ENCODE measurements at places on chromosomes 5 and 9.

DNA sequence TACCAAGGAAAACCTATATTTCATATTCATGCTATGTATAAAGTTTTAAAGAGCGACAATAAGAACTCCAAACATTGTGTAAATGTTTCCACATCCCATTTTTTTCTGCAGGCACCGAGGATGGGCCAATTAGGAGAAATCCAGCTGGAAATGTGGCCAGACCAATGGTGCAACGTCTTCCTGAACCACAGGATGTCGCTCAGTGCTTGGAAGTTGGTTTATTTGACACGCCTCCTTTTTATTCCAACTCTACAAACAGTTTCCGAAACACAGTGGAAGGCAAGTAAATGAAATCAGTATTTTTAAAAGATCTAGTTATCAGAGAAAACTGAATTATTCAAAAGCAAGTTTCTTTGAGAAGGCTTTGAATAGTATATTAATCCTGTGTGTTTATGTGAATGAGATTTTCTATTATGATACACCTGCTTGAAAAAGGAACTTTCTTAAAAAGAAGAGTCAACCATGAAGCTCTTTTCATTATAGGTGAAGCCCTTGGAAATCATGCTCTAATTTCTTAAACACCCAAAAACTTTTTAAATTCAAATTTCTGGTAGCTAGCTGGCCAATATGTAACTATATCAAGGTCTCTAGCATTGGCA is 9.1 kb downstream of the TYRP1 start:
- no peak for DNase-seq

DNA sequence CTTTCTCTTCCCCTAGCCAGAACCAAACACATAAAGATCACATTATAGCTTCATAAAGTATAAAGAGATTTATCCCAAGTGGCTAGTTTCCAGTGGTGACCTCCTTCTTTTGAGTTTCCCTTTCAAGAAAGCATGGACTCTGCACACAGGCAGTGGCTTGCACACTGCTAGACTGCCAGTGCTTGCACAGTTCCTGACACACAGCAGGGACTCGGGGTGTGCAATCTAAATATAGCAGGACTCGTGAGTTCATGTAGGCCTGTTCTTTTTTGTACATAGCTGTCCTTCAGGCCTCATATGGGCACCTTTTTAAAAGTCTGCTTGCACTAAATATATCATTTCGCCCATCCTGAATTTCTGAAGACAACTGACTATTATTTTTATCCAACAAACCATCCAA is 308.6 kb downstream of the FBXL7 start:
- no peak for DNase-seq

DNA sequence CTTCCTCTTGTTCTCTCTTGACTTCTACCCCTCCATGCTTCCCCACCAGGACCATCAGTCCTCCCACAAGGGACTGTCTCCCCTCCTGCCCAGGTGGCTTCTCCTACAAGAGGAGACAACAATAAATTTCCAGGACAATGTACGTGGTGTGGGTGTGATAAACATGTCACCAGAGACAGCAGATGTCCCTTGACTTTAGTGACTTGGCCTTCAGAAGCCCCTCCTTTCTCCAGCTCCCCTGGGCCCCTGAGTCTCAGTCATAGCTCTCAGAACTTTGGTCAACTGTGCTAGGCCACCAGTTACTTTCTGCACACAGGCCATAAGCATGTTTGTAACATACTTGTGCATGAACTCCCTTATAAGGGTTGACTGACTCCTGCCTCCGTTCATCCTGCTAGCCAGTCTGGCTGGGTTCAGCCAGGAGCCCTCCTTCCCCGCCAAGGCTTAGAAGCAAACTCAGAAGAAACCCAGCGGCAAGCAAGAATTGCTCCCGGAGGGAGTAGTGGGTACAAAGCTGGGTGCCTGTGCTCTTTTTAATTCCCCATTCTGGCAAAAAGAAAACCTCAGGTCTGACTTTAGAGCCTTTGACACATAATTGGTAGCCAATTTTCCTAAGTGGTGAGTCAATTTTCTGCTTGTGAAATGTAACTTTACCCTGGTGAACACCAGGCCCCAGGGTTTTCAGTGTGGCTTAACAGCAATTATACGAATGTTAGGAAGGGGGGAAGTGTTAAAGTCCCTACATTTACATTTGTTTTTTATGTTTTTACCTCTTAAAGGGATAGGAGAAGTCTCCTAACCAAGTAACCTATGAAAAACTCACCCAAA is 49.2 kb downstream of the EBF1 start:
- no peak for DNase-seq

DNA sequence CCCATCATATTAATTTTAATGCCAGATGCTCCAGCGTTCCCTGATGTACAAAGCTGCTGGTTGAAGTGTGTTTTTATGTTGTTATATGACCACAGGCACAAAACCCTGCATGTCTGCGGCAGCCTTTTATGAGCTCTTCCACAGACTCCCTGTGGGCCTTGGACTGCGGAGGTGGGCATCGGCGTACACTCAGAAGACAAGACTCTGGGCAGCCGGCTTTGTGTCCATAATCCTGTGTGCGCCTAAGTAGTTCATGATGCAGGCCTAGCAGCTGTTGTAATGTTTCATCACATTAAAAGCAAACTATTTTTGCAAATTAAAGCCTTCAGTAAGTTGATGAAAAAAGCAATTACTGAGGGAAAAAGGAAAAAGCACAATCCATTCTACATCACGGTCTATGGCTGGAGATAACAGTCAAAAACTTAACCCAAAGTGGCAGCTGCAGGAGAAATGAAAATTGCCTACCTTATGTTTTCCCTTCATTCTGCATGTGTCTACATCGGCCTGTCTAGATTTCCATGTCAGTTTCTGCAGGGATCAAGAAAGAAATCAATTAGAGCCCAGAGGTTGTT is 78.8 kb downstream of the SEMA6A start:
- no peak for DNase-seq

DNA sequence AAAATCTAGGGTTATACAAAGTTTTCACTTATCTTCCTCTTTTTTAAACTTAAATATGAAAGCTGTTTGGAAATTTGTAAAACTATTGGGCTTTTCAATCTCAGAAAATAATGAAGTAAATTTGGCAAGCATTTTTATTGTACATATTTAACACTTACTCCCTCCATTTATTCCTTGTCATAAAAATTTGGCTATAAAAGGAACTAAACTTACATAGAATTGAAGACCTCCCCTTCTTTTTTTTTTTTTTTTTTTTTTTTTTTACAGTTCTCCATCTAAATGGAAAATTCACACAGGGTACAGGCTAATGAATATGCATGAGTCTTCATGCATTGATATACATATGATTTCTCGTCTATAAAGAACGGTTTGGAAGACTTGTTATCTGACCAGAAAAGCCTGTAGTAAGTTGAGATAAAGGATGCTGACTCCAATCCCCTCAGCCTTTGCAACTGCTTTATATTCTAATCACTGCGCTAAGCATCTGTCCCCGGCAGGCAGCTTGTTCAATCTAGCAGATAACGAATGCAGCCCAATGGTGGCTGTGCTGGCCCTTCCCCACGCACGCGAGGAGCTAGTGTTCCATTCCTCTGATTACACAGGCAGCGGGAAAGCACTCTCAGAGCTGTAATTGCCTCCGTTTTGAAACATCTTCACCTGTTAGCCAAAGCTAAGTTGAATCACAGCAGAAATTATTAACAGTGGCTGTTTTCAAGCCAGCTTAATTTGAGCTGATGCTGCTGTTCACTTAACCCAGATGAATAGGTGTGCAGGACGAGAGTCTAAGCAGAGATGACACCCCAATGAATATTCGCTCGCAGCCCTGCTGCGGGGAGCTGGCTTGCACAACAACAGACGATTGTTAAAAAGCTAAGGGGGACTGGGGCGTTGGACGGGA is 453.8 kb upstream of the ZNF608 start:
- DNase-seq: no peak

- no peak for DNase-seq
Observed at GRCh38 chr9:36245906-36246305, 12.3 kb downstream of the GNE start.

GRCh38 chr5:153486771-153487170 is 3.7 kb upstream of the GRIA1 start:
- no peak for DNase-seq

GRCh38 chr9:68869022-68869421 is 144.9 kb downstream of the PRKACG start:
- DNase-seq: no peak

DNA sequence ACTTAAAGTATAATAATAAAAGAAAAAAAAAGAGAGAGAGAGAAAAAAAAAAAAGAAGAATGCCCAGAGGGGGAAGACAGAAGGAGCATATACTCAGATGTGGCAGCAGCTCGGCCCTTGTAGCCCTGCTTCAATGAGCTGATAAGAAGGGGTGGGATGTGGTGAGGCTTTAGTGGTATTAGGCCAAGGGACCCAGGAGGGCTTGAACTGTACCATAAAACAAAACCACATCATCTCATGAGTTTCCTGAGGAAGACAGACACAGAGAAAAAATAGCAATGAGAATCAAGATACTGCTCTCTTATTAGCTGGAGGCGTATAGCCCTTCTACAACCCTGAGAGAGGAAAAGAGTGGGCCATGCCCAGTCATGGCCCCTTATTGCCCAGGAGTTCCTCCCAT is 72.8 kb downstream of the SLC1A1 start:
- no peak for DNase-seq

DNA sequence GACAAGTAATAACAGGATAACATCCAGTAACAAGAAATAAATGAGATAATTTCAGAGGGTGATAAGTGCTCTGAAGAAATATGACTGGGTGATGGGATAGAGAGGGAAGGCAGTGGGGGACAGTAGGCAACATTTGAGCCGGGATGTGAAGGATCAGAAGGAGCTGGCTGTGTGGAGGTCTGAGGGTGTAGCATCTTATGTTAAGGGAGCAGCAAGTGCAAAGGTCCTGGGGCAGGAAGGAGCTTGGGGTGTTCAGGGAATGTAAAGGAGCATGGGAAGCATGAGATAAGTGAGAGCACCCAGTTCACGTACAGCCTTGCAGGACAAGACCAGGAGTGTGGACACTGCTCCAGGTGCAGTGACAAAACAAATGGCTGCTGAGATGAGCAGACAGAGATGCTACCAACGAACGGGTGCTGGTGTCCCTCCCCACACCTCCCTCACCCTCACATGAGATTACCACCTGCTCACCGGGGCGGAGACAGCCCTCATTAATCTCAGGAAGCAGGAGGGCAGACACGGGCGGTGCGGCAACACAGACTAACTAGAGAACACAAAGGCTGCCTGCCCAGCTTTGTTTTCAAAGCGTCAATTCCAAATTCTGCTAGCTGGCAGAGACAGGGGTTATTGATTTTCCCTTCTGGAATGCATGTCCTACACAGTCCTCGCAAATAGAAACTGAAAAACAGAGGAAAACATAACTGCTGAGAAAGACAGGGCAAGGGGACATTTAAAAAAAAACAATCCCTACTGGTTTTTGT is 298.1 kb upstream of the PANK3 start:
- no peak for DNase-seq

DNA sequence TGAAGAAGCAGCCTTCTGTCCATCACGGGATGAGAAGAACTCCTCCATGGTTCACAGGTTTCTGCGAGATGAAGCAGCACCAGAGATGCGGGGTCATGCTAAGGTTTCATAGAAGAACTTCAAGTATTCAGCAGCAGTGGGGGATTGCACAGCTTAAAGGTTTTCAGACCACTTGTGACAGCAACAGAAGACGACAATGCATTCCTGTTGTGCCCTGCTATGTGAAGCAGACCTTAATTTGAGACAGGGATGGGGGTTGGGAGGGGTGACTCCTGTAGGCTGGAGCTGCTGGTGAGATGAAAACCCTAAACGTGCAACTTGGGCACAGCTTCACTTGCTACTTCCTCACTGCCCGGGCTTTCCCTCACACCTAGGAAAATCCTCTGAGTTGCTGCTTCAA is 256.0 kb downstream of the SLIT3 start:
- DNase-seq: no peak

DNA sequence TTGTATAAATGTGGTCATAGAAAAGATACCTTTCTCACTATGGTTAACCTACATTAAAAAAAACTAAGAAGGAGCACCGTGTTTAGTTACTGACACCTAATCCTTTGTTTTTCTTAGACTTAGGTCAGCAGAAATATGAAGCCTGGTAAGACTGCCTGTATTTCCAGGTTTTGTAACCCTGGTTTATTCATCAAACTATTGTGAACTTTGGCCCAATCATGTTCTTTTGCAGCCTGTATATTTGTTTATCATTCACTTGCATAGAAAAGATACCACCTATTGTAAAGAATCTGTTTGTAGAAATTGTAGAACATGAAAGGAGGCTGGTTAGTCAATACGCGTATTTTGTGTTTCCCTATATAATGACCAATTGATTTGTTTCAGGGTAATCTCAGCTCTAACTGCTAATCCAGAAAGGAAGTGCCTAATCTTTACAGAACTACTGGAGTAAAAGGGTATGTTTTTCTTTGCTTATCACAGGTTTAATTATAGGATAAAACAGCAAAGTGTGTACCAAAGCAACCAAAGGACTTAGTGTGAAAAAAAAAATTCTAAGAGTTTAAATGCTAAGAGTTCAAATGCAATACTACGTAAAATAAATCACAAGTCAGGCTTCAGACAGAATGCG is 103.6 kb downstream of the LURAP1L start:
- no peak for DNase-seq

- DNase-seq: no peak
Observed at GRCh38 chr9:76534026-76534425, 75.0 kb downstream of the GCNT1 start.

- no peak for DNase-seq
Observed at GRCh38 chr5:96297290-96297689, 135.8 kb downstream of the PCSK1 start.

- DNase-seq: no peak
Observed at GRCh38 chr9:115597330-115597895, 479.5 kb upstream of the TNC start.

GRCh38 chr5:59917121-59917520 is 23.6 kb upstream of the PDE4D start:
- DNase-seq: no peak

DNA sequence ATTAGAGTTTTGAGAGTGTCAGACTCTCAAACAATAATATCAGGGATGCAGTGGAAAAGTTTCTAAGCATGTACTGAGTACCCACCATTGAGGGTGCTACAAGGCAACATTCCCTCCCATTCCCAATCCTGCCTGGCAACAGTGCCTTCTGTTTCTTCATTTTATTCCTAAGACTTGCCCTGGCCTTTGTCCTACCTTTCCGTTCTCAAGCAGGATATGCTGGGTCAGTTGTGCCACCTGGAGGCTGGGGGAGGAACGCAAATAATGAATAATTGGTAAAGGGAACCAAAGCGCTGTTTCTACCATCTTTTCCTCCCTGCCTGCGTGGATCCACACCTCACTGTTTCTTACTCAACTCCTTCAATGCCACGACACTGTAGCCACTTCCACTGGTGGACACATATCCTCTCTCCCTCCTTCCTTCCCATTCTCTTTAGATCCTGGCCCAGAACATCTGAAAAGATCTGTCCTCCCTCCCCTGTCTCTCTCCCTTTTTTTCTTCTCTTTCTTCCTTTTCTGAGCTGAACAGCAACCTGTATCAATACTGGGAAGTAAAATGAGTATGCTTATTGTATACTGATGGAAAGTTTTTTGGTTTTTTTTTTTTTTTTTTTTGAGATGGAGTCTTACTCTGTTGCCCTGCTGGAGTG is 149.5 kb downstream of the C9orf152 start:
- peak; percentile 27 for DNase-seq

GRCh38 chr5:115807654-115808052 is 8.8 kb downstream of the CDO1 start:
- no peak for DNase-seq
